ENCODE measurements at places on chromosomes 6 and 20.

DNA sequence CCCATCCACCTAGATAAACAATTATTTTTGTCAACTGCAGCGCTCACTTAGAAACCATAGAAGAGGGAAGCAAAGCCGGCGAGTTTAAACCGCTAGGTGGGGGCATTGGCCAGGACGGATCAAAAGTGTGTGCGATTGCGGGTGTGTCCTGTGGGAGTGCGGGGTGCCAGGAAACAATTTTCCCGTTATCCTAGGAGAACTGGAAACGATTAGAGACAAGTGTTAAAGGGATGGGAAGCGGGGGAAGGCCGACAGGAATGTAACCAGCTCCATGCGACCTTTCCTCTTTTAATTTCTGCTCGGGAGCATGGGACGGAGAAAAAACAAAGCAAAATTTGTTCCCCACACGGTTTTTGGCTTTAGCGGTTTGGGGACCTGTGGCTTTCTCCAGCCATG, 2.8 kb upstream of the HTR1B start:
- peak; percentile 63 for DNase-seq

- peak; percentile 91 for DNase-seq
Measured at GRCh38 chr6:28923318-28924102, at the start of gene TRIM27. Gene TRIM27, minus strand, starts transcription at chr6:28923985. Its CDS starts 353 bp downstream, at chr6:28923632.

DNA sequence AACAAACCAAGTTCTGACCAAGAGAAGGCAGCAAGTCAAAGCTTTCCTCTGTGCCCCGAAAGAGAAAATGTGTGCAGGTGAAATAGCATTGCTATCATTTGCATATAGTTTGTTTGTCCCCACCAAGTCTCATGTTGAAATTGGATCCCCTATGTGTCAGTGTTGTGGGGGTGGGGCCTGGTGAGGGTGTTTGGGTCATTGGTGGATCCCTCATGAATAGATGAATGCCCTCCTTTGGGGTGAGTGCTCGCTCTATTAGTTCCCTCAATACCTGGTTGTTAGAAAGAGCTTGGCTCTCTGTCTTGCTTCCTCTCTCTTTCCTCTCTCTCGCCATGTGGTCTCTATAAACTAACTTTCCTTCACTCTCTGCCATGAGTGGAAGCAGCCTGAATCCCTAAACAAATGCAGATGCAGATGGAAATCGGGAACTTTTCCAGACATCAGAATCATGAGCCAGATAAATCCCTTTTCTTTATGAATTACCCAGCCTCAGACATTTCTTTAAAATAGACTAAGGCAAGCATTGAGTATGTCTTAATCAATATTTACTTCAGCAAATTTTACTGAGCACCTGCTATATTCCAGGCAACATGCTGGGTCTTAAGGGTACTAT, 43.8 kb upstream of the SYNDIG1 start:
- no peak for DNase-seq

DNA sequence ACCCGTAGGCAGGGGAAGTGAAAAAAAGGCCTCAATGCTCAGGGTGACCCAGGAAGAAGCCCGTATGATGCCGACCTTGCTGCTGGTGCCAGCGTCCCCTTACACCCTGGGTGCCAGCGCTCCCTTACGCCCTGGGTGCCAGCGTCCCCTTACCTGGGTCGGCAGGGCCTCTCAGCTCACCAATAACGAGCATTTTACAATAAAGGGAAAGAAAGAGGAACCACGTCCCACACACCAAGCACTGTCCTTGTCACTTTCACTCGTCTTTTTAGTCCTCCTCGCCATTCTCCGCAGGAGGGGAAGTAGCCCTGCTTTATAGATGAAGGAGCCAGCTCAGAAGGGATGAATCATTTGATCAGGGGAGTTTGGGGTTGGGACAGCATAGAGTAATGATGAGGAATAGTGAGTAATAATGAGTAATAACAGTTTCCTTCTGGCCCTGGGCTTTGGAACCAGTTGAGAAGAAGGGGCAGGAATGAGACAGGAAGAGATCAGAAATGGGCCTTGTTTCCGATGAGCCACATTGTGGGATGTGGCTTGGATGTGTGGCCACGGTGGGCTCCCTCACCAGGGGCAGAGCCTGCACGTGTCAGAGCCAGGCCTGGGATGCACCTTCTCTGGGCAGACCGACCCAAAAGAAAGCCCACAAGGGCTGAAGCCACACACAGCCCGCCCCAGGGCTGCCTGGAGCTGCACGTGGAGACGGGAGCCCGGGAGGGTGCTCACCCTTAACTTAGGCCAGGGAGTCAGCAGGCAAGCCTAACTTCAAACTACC, 75.7 kb downstream of the SYNJ2 start:
- DNase-seq, result peak; percentile 62

DNA sequence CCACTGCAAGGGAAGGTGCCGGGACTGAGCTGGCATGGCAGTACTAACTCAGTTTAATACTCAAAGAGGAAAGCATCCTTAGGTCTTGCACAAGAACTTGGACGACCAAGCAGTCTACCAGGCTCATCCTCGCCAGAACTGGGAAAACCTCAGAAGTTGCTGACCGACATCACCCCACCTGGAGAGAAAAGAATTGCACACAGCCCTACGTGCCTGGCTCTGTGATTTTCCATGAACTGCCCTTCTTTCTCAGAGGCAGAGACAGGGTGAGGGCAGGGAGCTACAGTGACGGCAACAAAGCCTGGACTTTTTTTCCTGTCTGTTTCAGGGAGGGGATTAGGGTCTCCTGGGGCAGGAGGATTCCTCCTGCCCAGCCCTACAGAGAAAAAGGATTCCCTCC, 8.0 kb downstream of the JAG1 start:
- no peak for DNase-seq

DNA sequence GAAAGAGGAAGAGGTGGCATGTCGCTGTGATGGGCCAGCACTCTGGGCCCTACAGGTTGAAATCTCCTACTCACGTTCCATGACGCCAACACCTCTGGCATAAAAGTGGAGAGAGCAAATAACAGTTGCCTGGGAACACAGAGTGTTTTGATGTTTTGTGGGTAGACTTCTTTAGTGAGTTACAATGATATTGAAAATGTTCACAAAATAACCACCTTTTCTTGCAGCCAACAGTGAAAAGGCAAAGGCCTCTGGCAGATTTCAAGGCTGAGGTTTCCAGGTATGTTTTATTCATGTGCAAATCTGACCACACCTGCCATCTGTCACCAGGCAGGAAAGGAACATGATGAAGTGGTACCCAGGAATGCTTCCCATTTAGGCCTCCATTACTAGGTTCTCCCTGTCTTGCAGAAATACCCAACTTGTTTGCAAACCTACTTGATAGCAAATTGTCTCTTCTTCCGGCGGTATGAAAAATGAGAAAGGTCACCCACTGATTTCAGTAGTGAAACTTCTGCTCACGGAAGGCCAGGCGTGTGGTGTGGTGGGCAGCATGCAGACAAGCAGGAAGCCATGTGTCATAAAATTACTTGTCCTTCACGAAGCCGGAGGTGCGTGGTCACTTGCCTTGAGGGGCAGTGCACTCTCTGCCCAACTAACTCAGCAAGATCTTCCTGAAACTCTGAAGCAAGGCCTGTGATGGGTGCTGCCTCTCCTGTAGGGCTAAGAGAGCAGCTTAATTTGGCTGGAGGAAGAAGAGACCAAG, 299.1 kb upstream of the PRDM1 start:
- DNase-seq, result no peak

DNA sequence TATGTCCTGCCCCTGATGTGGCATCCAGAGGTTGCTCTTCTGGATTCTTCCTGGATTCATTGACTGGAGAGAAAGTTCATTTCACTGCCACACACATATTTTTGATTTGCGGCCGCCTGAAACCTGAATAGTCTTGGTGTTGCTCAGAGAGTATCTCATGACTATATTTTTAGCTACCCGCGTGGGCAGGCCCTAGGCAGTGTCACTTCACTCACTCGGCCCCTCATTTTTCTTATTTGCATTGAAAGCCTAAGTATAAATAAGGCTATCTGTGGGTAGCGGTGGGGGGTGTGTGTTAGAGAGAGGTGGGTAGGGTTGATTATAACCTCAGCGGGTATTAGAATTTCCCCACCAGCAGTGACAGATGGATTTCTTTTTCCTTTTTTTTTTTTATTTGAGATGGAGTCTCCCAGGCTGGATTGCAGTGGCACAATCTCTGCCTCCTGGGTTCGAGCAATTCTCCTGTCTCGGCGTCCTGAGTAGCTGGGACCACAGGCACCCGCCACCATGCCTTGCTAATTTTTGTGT, 113.5 kb downstream of the JARID2 start:
- no peak for DNase-seq

GRCh38 chr20:22821081-22821727, 213.9 kb upstream of the SSTR4 start:
- no peak for DNase-seq

GRCh38 chr6:72642435-72642834, 20.6 kb downstream of the KCNQ5 start:
- DNase-seq, result peak; percentile 71

GRCh38 chr20:61733216-61733615, 332.5 kb downstream of the TAF4 start:
- DNase-seq, result no peak

- peak; percentile 38 for DNase-seq
Measured at GRCh38 chr6:89311853-89312531, 3.1 kb downstream of the GABRR2 start.

GRCh38 chr6:139338795-139339194, 35.7 kb downstream of the CITED2 start:
- DNase-seq, result peak; percentile 82

GRCh38 chr6:149044528-149044927, 273.0 kb upstream of the TAB2 start:
- DNase-seq, result no peak

GRCh38 chr20:44967207-44967807, 995 bp downstream of the STK4 start:
- peak; percentile 63 for DNase-seq

GRCh38 chr6:106470316-106470715, 109.8 kb downstream of the CRYBG1 start:
- DNase-seq, result no peak

DNA sequence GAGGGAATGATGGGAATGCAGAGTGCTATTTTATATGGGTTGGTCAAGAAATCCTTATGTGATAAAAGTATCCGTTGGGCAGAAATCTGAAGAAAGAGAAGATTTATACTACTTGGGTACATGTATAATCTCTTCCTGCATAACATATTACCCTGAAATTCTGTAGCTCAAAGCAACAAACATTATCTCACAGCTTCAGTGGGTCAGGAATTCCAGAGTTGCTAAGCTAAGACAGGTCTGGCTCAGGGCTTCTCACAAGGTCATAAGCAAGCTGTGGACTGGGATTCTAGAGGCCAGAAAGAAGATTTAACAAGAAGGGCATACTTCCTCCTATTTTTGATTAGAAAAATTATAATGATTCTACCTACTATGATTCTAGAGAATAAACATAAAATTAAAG, 172.5 kb upstream of the THEMIS start:
- no peak for DNase-seq

GRCh38 chr6:42363926-42364849, 87.5 kb downstream of the TRERF1 start:
- no peak for DNase-seq

DNA sequence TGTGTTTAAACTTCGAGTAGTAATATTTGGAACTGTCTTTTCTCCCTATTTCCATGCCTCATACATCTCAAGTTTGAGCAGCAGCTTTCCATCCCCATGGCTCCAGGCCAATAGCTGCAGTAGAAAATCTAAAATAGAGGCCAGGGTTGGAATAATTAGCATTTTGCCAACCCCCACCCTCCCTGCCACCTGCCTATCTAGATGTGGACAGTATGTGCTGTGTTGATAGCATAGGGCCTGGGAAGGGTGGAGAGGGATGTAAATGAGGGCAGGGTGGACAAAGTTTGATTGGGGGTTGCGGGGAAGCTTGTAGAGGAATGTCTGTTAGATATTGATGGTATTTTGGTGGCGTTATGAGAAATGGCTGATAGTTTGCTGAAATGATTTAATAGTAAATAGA, 5.6 kb downstream of the TOP1 start:
- DNase-seq, result no peak

DNA sequence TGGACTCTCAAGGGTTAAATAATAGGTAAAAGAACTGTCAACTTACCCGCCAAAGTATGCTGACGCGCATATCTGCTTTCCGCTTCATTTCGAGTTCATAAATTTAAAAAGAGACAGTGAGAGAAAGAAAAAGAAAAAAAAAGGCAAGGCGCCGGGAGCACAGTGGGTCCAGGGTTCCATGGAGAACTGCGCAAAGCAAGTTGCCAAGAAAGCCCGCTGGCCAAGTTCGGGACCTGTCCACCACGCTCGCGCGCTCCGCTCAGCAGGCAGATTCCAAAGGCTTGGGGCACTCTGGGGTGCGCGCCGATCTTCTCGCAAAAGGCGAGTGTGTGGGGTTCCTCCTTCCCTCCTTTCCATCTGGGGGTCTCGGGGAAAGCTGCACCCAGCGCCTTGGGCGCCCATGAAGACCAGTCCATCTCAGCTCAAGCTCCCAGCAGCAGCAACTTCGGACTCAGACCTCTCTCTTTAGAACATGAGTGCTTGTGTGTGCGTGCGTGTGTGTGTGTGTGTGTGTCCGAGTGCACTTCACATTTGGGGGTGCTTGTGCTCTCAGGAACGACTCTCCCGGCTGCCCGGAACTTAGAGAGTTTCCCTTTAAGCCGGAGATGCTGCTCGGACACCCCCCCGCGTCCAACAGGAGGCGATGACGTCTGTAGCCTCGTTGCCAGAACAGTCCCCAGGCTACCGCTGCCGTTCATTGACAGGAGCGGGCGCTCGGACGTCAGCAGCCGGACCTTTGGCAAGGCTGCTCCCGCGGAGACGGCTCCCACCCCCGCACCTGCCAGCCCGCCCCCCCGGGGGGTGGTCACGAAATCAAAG, 180.0 kb downstream of the TBXT start:
- no peak for DNase-seq

DNA sequence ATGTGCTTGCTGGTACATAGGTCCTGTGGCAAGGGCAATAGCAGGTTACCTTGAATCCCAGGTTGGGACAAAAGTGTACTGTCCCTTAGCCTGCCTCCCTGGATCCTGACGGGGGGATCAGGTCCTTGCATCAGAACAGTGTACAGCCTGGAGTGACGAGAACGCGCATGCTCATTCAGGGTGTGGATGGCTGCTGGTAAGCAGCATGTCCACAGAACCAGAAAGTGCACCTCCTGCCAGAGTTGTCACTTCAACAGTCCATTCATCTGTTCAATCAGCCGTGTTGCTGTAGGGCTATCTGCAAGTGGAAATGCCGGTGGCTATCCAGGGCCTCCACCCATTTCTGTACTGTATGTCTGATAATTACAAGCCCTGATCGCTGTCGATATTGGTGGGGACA, 236.3 kb upstream of the SOX4 start:
- no peak for DNase-seq

- DNase-seq, result no peak
Measured at GRCh38 chr20:15699431-15700146, 873.7 kb downstream of the KIF16B start.

DNA sequence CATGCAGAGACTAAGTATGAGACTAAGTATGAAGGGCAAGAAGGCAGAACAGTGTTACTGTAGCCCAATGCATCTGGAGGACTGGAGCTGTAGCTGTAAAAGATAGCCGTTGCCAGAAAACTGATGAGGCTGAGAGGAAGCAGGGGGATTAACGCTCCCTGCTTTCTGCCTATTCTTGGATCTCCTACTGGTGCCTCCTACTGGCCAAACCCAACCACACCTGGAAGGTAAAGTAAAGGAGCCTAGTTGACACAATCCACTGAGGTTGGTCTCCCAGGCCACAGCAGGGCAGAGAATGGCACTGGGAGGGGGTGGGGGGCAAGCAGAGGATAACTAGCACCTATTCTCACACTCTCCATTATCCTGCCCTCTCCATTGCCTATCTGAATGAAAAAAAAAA, 105.0 kb upstream of the MRPS10 start:
- no peak for DNase-seq

Measured in KBM-7 (cell line).